ENCODE measurements at places on chromosomes 6 and 20.

DNA sequence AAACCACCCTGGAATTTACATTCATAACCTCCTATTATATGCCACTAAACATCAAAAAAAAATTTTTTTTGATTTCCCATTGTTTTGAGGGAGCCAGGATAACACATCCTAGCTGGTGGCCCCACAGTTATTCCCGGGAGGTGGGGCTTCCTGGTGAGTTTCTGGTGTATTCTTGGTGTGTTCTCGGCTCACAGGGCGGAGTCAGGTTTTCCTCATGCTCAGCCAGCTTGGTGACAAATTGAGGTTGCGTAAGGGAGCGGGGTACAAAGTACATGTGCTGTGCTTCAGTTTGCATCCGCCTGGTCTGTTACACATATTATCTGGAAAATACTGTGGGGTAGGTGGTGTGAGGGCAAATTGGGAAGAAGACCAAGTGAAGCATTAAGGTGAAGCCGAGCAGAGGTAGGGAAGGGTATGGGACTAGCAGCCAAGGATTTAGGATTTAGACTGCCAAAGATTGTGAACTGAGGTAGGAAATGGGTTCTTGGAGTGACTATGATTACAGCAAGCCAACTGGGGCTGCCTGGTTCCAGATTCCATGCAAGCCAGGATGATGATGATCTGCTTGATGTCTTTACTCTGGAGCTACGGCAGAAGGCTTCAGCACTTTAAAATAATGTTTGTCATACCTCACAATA, 46.2 kb upstream of the EEF1A1 start:
- DNase-seq, result no peak

- DNase-seq, result no peak
Measured at GRCh38 chr6:88145298-88145963, 20.7 kb downstream of the CNR1 start.

GRCh38 chr6:148358196-148358785, 15.7 kb downstream of the SASH1 start:
- DNase-seq, result no peak

DNA sequence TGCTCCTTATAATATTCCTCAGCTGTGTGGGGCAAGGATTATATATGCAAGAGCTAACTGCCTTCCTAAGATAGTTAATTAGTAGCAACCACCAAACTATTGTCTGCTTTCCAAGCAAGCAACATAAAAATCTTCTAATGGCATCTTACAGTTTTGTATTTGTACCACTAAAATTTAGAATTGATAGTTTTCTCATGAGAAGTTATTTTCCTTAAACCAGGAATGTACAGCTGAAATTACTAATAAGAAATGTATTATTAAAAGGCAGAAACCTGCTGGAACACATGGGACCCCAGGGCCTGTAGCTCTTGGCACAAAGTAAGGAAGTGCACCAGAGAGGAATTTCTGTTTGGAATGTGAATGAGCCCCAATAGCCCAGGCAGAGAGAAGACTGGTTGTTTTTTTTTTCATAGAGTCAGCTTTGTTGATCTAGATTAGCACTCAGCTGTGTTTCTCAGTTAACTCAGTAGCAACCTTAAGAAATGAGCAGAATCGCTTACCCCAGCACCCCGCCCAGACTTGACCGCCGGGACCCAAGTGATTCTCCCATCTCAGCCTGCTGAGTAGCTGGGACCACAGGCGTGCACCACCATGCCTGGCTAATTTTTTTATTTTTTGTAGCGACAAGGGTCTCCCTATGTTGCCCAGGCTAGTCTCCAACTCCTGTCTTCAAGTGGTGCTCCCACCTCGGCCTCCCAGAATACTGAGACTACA, 2.6 kb downstream of the MGME1 start:
- no peak for DNase-seq

GRCh38 chr20:63700199-63701050, 4.0 kb downstream of the TNFRSF6B start:
- no peak for DNase-seq

GRCh38 chr20:54745780-54746179, 270.4 kb downstream of the DOK5 start:
- no peak for DNase-seq

DNA sequence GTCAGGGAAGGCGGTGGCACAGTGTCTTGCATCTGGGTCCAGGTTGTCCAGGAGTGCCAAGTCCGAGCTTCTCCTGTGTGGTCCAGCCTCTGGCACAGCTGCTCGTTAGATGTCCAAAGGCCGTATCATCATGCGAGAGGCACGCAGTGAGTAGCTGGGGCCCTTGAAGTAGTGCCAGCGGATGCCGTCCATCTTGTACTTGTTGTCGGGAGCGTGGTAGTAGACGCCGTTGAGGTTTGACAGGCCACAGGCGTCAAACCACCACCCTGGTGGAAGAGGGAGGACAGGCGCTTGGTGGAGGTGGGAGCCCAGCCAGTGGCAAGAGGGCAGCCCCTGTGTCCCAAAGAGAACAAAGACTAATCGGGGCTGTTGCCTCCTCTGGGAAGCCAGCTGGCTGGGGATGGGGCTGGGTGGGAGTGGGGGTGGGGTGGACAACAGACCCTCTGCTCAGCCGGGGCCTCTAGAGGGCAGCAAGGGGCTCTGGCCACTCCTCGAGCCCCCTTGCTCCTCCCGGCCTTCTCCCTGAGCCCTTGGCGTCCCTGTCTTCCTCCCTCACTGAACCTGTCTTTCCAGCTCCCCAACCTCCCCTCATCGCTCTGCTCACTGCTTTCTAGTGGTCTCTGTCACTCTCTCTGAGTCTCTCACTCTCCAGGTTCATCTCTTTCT, 39.5 kb downstream of the FAM110A start:
- DNase-seq, result no peak

DNA sequence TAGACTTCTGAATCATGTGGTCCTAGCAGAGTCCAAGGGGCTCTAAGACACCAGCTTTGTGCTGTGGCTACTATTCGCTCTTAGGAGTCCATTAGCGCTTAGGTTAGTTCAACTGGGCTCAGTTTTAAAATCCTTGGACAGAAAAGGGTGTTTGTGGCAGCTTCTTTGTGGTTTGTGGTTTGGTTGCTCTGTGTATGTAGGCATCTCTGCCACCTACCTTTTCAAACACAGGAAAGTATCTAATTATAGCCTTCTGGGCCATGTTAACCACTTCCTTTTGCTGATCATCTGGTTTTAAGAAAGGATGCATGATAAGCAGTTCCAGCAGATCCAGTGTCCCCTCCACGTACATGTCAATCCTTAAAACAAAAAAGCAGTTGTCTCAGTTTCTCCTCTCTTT, 10.8 kb downstream of the GSTA4 start:
- no peak for DNase-seq

DNA sequence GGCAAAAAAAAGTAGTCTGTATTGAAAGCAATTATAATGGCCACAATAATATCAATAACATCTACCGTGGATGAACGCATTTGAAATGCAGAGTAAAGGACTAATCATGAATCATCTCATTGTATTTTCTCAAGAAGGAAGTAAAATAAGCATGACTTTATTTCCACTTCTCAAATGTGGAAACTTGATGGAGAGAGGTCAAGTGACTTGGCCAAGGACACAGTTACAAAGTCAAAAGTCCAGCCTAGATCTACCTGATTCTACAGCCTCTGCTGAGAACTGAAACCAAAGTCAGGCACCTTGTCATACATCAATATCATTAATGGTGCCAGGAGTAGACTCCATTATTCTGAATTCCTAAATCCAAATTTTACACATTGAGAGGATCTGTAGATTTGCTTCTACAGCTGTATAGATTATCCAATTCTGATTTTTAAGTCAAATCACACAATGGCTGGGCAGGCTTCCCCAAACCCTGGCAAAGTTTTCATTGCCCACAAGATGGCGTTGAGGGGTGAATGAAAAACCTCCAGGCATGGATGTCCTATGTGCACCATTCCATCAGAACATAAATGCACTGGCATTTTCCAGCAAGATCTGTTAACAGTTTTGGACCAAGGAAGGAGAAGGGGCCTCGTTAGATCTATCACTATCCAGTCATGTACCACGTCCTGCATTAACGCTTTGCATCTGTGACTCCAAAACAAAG, 423.1 kb downstream of the MAFB start:
- no peak for DNase-seq

DNA sequence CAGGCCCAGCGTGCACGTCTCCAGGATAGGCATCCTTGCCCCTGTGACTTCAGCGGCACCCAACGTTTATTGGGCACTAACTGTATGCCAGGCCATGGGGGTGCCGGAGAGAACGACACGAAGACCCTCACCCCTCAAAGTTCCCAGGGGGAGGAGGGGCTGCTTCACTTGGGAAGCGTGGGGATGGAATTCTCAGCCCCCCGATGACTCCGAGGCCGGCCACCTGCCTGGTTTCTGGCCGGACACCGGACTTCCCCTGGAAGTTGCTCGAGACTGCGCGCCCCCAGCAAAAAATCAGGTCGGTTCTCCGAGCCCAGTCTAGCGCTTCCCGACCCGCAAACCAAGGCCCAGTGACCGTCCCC, 275 bp upstream of the MAVS start:
- DNase-seq, result no peak

GRCh38 chr20:57394121-57395082, 3.2 kb downstream of the RBM38 start:
- DNase-seq, result no peak

Data from activated CD8-positive, alpha-beta memory T cell treated with anti-CD3 and anti-CD28 coated beads for 4 hours (primary cell).